ENCODE measurements at places on chromosomes 4 and X.

GRCh38 chrX:105063743-105064142 is 156.8 kb downstream of the TEX13A start:
- no peak for DNase-seq

DNA sequence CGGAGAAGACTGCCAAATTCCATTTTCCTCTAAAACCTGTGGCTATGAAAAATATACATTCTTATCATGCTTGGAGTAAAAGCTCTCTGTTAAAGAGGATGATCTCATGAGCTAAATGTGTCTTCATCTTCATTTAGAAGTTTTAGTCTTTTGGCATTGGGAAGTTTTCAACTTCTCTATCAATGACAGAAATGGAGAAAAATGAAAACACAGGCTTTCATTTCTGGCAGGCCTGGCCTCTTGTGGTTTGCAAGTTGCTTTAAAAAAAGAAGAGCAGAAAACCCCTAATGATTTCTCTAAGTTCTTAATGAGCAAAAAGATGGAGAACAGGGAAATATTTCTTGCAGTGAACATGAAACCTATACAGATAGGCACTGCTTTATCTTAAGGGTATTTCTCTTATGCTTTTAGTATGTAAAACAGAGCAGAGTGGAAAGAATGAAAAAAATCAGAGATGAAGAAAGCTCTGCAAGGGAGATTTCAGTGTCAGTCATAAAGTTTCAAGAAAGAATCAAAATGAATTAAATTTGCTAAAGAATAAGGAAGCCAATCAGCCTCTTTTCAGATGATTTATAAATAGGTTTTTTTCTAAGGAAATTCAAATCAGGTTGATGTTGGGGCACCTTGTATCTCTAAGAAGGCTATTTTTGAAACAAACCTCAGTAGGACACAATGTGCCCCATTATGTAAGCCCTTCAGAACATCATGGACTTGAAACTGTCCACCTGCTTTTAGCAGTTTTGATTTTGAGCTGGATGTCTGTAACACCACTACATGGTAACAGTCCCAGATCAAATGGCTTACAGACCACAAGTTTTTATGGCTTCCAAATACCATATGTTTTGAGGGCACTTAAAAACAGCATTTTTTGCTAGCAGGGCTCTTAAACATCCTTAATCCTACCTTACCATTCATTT is 225.0 kb downstream of the GRIA3 start:
- no peak for DNase-seq

GRCh38 chrX:149962859-149963757 is 24.8 kb upstream of the EOLA2 start:
- peak; percentile 56 for DNase-seq

GRCh38 chr4:99205153-99205979 is 13.7 kb downstream of the ADH6 start:
- DNase-seq, result no peak

DNA sequence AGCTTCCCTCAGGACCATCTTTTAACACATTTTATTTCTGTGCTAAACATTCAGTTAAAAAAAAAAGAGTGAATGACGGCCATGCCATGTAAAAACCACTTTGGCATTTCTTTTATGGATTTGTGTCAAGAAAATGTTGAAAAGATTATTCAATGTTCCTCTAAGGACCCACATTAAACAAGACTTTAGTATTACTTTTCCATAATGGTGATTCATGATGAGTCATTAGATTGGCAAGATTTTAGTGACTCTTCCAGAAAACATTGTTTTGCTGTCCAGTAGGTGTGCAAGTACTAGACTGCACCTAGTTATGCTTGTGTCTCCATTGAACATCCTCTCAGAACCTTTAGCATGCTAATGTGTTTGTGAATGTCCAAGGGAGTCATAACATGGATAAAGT is 748.6 kb downstream of the STPG2 start:
- no peak for DNase-seq

DNA sequence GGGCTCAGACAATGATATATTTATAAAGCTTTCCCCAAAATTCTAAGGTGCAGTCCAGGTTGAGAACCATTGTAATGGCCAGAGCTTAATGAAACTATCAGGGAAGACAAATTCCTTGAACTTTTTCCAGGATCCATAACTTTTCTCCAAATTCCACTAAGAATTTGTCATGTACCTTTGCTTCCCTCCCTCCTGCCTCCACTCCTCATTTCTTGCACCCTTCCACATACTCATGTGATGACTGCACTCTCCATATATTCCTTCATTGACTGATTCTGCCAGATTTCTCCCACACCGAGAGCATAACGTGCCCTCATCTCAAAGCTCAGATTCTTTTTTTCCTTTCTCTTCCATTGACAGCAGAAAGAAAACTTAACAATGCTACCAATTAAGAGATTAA is 20.9 kb upstream of the AMELX start:
- no peak for DNase-seq

GRCh38 chr4:4422856-4423499 is 36.1 kb downstream of the NSG1 start:
- DNase-seq, result no peak

- peak; percentile 41 for DNase-seq
These were observed 75.5 kb downstream of the CASP3 start for GRCh38 chr4:184573701-184574100.

GRCh38 chr4:175273995-175274753 is 356.0 kb downstream of the ADAM29 start:
- no peak for DNase-seq

DNA sequence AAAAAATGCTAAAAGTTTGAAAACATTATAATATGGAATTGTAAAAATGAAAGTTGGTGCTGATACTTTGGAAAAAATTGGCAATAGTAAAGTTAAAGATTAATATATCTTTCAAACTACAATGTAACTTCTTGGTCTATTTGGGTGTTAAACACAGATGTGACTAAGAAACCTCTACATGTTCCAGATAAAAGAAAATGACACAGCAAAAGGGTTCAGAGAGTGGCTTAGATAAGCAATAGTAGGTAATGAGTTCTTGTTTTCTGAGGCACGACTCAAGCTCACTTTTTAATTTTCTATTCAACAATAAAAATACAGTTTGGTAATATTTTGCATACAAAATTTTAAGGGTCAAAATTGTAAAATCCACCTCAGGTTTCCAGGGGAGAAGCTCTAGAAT is 292.7 kb downstream of the GALNTL6 start:
- no peak for DNase-seq

- no peak for DNase-seq
These were observed 53.0 kb upstream of the GABRA2 start for GRCh38 chr4:46442963-46443362.

DNA sequence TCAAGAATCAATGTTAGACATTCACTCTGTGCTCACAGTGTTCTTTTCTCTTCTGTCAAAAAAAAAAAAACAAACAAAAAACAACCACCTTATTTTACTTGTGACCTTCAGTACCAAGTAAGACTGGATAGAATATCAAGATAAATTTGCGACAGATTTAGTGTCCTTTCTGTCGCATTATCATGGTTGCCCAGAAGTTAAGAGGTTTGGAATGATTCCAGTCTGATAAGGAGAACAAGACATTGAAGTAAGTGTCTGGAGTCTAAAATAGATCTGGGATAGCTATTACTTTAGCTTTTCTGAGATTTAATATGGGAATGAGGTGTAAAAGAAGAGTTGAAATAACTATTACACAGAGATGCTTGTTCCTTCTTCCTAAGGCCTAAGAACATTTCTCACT is 31.7 kb downstream of the SNCA start:
- no peak for DNase-seq

- DNase-seq, result no peak
These were observed 37.9 kb upstream of the MSX1 start for GRCh38 chr4:4821577-4821976.

DNA sequence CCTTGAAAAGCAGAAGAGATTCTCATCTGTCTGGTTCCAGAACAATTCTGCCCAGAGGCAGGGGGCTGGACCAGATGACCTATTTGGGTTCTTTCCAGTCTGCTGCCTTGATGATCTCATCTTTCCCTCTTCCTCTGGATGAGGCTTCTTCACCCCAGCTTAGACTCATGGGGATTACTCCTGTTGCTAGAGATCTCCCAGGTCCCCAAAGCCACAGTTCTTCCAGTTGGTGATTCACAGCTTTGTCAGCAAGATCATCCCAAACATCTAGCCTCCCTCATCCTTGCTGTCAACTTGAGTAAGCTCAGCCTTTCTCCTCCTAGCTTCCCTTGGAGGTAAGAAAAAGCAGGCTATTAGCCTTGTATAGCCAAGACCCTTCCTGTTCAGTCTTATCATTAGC is 64.2 kb upstream of the PJA1 start:
- DNase-seq, result no peak

- no peak for DNase-seq
These were observed 48.3 kb upstream of the MAB21L2 start for GRCh38 chr4:150533673-150534072.

DNA sequence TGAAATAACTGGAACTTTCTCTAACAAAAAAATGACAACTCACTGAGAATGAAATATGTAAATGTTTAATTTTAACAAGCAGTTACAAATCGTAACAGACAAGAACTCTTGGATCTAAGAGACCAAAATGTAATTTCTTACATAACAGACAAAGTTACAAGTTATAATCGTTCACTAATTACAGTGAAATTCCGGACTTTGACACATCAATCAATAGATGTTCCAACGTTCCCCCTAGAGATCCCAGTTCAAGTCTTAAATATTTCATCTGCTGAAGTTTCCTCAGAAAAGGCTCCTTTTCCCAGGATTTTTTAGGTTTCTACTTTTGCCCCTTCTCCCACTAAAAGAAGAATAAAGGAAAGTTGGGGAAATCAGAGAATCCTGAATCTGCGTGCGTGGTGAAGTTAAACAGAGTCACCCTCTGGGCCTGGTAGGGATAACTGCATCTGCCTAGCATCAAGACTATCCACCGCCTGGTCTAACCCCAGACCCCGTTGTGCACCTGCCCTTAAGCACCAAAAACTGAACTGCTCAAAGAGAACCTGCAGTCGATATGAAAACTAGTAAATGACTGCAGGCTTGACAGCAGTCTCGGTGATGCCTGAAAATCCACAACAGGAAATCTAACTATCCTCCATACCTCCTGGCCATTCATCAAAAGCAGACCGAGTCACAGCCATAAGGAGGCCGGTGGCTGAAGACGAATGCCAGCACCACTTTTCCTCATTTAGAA is 2.3 kb downstream of the IRF2 start:
- peak; percentile 56 for DNase-seq

GRCh38 chr4:99341426-99341825 is 11.1 kb downstream of the ADH1C start:
- no peak for DNase-seq

DNA sequence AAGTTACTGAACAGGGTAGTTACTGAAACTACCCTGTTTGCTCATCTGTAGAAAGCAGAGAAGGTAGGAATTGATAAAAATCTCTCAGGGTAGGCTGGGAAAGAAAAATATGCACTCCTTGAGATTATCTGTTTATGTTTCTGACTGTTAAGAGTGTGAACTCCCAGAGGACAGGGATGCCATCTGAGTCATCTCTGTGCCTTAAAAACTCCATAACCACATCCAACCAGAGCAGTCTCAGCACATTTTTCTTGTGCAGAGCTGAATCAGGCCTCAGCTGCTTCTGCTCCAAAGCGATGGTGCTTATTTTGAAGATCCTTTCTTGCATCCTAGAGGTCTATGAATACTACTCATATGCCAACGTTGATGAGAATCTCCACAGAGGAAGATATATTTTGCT is 9.9 kb downstream of the CENPVL3 start:
- no peak for DNase-seq

DNA sequence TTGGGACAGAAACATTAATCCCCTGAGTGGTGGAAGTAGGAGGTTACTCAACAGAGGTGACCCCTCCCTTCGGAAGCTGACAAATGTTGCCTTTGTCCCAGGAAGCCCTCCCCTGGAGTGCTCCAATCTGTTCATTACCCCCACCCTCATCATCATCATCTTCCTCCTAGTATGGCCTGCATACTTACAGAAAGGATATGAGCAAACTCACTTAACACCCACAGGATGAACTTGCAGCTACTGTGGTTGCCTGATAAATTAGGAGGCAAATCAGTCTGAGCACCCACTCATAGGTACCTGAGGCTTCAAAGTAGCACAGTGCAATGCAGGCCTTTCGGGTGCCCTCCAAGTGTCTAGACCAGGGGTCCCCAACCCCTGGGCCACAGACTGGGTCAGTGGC is 236.7 kb upstream of the GATB start:
- no peak for DNase-seq

DNA sequence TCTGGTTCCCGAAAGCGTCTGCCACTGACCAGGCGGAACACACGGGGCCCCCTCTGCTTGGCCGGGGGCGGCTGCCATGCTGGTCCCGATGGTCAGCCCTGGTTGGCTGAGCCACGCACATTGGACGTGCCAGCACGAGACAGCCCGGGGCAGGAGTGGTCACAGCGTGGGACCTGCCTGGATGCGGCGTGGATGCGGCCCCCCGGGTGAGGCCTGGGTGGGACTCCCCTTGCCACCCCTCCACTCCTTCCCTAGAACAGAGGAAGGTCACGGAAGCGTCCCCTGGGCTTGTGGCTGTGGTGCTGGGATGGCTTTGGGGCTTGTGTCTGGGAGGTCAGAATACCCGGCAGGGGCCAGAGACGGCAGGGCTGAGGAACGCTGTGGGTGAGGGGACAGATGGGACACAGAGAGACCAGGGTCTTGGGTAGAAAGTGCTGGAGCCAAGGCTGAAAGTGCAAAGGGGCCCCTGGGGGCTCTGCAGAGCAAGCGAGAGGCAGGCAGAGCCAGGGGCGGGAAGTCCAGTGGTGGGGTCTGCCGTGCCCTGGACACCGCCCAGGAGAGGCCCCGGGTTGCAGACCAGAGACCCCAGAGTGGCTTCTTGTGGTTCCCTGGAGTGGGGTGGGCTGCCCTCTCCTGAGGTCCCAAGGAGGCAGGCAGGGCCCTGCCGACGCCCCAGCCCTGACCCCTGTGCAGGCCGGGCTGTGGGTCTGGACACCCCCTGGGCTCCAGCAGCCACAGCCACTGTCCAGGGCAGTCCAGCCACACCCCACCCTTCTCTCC is 8.6 kb upstream of the CPLX1 start:
- no peak for DNase-seq

GRCh38 chrX:138771047-138771446 is 59.5 kb upstream of the FGF13 start:
- no peak for DNase-seq

- no peak for DNase-seq
These were observed 130.2 kb downstream of the SH2D1A start for GRCh38 chrX:124476562-124476961.

- DNase-seq, result no peak
These were observed 111.4 kb downstream of the EFHC2 start for GRCh38 chrX:44232081-44232480.

DNA sequence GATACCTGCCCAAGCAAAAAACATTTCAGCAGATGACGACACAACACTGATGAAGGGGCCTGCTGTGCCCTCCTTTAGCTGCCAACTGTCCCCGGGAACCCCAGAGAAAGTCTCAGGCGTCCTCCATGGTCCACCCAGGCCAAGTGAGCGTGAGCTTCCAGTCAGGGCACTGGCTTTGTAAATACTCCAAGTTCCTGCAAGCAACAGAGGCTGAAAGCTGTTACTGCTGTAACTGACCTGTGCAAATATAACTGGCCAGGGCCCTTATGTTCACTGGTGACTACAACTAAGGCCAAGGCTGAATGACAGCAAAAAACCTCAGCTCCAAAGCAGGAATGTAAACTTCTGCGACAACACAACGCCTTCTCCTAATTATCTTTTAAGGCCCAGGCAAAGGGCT is 8.2 kb downstream of the WDR1 start:
- no peak for DNase-seq
